WERI-Rb-1 (cell line): ENCODE measurements at places on chromosomes 2 and 18.

- DNase-seq: no peak
Measured at GRCh38 chr2:200640176-200640575, 54.4 kb downstream of the AOX1 start.

DNA sequence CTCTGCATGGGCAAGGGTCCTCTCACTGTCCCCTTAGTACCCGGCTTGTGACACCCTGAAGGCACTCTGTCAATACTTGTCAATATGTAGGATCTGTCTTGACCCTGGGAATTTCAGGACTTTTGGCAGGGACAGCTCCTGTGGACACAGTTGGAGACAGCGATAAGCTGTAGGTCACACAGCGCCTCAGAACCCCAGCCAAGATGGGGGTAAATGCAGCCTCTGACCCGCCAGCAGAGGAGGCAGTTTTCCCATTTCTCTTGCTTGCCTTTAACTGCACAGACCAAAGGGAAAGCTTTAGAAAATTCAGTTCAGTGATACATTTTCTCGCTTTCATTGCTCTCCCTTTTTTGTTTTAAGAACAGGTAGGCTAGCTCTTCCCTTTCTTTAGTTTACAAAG lies 54.8 kb upstream of the KLHL29 start:
- peak; percentile 31 for DNase-seq

DNA sequence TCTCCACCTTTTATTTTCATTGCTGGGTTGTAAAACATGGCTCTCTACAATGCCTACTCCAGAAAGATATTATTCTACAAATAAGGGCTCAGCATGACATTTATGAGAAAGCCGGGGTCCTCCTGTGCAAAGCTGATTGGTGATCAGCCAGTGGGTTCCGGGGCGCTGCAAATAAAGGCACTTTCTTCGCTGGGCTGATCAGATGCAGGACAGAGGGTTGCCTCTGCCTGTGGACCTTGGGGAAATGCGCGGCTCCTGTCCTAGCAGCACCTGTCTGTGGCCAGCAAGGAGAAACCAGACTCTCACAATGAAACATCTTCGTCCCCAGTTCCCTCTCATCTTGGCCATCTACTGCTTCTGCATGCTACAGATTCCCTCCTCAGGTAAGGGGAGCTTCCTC lies at the start of gene NMS:
Gene NMS, plus strand, starts transcription at position 301 of the 400 bp plus-strand sequence. Its CDS starts 7 bp downstream, at position 308.
- no peak for DNase-seq

DNA sequence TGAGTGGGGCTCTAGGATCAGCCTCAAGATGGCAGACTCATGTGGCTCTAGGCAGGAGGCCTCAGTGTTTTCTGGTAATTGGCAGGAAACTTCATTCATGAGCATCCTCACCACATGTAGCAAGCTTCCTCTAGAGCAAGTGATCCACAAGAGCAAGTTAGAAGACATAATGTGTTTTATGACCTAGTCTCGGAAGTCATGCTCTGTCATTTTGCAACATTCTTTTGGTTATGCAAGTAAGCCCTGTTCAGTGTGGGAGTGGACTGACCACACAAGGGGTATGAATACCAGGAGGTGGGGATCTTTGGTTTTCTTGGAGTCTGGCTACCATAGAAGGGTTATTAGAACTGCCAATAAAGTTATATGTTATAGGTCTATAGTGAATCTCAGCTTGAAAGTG lies 66.8 kb upstream of the STK39 start:
- no peak for DNase-seq

DNA sequence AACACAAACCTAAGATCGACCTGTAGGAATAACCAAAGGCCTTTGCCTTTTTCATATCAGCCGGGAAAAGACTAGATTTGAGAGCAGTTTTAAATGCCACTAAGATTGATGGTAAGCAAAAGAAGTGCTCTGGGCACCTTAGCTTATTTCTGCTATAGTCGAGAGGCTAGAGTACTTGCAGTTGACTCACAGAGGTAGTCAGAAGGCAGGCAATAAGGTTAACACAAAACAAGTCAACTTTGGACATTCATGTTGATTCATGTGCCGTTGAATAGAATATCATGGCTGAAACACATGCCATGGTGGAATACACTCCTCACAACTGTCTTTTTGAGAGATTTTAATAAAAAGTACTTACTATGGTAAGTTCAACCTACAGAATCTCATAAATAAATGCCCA lies 507.6 kb downstream of the ZEB2 start:
- no peak for DNase-seq

GRCh38 chr2:125313806-125314205 lies 1288.7 kb downstream of the CNTNAP5 start:
- no peak for DNase-seq

DNA sequence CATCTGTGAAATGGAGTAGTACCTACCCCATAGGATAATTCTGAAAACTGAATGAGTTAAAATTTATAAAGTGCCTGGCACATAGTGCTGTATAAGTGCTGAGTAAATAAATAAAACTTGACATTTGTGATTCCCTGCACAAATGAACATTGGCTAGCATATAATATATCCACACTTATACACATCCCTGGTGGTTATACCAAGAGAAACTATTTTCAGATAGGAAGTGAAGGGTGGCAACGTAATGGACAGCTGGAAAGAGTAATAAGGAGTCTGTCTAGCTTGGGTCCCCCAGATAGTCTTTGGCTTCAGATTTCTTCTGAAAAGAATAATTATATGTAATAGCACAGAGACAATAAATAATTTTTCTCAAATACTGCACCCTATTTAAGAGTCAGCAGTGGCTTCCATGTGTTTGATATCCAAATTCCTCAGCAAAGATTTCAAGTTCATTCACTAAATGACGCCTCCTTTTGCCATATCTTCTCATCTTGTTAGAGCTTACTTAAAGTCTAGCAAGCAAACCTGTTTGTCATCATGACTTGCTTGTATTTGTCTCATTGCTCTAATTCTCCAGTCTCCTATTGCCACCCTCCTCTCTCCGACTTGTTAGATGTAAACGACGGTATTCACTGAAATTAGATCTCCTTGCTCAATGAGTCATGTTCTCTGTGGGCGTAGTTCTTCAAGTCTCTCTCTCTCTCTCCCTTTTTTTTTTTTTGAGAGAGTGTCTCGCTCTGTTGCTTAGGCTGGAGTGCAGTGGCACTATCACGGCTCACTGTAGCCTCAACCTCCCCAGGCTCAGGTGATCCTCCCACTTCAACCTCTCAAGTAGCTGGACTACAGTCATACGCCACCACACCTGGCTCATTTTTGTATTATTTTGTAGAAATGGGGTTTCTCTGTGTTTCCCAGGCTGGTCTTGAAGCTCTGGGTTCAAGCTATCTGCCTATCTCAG lies 8.7 kb upstream of the ADGRF3 start:
- DNase-seq: no peak

GRCh38 chr2:70113359-70114070 lies 26.2 kb downstream of the PCBP1 start:
- DNase-seq: no peak

DNA sequence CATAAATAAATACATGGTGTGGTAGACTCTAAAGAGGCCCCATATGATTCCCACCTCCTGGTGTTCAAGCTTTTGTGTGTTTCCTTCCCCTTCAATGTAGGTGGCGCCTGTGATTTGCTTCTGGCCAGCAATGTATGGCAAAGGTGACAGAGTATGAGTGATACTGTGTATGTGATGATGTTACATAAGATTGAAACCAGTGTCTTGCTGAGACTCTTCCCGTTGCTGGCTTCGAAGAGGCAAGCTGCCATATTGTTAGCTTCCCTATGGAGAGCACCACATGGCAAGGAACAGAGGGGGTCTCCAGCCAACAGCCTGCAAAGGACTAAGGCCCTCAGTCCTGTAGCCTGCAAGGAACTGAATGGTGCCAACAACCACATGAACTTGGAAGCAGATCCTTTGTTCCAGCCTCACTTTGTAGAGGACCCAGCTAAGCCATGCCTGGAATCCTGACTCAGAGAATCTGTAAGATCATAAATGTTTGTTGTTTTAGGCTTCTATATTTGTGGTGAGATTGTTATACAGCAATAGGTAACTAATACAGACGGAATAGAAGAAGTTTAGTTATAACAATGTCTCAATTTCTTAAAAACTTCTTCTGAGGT lies 1.7 kb upstream of the SMAD4 start:
- DNase-seq: peak; percentile 30

- no peak for DNase-seq
Measured at GRCh38 chr2:237968048-237968862, 1.4 kb downstream of the UBE2F start.

- peak; percentile 27 for DNase-seq
Measured at GRCh38 chr2:186590759-186591505, 1.1 kb downstream of the ITGAV start.

DNA sequence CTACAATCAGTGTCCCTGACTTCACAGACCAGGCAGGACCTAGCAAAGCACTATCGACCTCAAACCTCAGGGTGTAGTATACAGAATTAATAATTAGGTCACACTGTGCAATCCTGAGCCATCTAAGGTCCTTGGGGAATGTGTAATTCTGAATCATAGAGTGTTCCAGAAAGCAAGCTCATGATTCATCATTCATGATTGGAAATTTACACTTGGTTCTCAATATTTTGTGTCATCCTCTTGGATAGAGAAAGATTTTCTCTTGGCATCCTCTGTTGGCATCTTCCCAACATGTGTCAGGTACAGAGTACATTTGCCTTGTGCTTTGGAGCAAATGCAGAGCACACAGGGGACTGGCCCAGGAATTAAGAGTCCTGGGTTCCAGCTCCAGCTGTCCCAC lies 245.0 kb upstream of the NT5C1B start:
- no peak for DNase-seq

DNA sequence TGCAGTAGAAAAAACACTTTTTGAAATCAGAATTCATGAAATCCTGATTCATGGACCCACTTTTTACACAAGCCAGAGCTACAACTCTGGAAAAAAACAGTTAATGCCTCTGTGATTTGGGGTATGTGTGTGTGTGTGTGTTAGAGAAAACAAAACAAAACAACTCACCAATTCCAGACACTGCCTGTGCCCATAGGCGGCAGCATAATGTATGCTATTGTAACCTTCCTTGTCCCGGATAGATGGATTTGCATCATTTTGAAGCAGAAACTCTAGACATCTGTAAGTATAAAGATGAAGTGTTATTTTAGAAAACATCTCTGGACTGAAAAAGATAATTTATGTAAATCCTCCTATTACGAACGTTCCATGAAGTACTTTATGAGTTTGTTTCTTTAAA lies 152.0 kb upstream of the PGAP1 start:
- DNase-seq: no peak

DNA sequence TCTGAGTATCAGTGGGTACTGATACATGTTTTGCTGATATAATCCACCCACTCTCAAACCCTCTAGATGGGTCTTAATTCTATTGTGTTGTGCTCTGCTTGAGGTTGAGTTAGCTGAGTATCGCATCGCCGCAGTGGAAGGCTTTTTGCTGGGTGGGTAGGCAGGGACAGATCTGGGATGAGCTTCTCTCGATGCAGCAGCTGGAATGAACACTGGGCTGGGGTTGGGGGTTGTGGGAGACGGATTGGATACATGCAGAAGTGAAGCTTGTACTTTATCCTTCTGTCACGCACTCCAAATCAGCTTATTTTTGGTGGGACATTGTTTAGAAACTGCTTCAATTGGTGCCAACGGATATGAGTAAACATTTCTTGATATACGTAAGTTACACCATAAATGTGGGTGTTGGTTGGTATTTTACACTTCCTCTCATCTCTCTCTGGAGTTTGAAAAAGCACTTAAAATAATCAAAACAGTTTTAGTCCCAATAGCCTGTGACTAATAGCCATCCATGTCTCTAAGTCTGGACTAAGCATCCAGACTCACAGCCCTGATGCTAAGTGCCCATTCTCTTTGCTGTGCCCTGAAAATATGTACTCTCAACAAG lies 107.1 kb downstream of the POLE4 start:
- no peak for DNase-seq

DNA sequence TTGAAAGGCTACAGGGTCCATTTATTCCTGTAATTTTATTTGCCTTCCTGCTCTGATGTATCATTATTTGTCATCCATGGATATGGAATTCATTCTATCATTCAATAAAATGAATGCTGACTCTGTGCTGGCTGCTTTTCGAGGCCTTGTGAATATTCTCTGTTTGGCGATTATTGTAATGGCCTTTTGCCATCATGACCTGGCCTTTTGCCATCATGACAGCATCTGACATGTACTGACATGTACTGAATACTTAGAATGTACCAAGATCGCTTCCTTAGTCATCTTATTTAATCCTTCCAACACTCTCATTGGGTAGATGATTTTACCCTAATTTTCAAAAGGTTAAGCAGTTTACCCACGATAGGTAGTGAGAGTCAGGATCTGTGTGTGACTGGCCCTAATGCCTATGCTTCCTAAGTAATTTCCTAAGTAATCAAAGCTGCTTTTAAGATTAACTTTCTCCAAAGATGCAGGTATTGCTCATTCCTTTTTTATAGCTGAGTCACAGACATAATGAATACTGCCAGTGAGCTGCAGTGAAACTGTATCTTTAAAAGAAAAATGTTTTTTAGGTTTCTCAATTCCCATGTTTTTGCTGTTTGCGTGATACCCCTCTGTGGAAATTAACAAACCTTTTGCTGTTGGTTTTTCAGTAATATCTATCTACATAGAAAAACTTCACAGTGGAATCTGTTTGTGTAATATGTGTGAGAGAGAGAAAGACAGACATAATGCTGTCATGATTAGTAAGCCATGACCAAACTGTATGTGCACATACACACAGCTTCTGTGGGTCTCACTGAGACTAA lies 127.8 kb downstream of the CERS6 start:
- DNase-seq: no peak

DNA sequence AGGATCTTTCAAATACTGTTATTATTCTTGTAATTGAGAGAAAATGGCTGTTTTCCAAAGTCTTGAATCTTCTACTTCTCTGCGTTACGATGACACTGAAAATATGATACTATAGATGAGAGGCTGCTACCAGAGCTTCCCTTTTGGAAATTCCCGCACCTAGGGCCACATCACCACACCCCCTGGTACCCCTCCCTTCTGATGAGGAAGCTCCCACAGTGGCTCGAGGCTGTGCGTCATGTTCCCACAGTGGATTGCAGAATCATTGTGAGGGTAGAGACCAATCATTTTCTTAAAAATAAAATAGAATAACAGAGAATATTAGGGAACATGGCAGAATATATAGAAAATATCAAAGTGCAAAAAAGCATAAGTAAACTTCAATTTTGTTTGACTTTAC lies 268.9 kb upstream of the SMIM21 start:
- no peak for DNase-seq

DNA sequence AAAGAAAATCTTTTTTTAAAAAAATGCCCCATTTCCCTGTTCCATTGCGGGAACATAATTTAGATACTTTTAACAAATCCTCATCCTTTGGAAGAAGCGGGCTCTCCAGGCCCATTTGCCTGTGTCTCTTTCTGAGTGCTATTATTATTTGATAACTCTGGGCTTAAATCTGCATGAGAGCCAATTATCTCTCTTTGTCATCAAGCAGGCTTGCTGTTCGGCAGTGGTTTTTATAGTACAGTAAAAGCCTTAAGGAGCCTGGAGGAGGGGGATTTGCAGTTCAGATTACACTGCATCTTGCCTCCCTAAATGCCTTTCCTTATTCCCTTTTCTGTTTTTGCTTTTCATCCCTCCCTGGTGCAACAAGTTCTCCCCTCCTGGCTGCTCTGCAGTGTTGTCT lies 50.6 kb downstream of the CELF4 start:
- DNase-seq: no peak

GRCh38 chr2:102509749-102510148 lies 36.7 kb downstream of the SLC9A4 start:
- no peak for DNase-seq

- DNase-seq: peak; percentile 28
Measured at GRCh38 chr2:65436824-65437221, 4.4 kb upstream of the SPRED2 start.

- DNase-seq: no peak
Measured at GRCh38 chr2:234102112-234102511, 51.6 kb downstream of the SPP2 start.
